ENCODE measurements at places on chromosomes 3 and 15. TPM values are rescaled to one million over a fixed set of nuclear protein-coding genes. Genes with fewer than 3 reads are reported as not detected.

HIGD2B gene
- not detected for polyA plus RNA-seq

TMEM108 gene
- polyA plus RNA-seq, result 2.8 TPM

APOD gene
- 12.6 TPM for polyA plus RNA-seq

TEX55 gene
- not detected for polyA plus RNA-seq

SLC2A2 gene
- polyA plus RNA-seq, result 202 TPM

IL5RA gene
- polyA plus RNA-seq, result 0.28 TPM
